ENCODE measurements at places on chromosomes 13 and 19.

DNA sequence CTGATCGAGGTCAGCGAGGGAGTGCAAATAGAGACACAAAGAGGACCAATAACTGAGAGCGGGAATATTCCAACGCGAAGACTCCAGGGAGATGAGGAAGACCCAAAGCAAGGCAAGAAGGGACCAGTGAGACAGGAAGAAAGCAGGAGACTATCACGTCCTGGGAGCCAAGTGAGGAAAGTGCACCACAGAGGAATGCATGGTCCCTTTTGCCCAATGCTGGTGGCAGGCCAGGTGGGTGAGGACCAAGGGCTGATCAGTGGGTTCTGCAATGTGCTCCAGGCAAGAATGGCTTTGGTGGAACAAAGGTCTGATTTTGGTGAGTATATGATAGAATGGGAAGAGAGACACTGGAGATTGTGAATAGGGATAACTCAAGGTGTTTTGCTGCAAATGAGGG, 25.4 kb downstream of the CHST8 start:
- DNase-seq, result no peak

DNA sequence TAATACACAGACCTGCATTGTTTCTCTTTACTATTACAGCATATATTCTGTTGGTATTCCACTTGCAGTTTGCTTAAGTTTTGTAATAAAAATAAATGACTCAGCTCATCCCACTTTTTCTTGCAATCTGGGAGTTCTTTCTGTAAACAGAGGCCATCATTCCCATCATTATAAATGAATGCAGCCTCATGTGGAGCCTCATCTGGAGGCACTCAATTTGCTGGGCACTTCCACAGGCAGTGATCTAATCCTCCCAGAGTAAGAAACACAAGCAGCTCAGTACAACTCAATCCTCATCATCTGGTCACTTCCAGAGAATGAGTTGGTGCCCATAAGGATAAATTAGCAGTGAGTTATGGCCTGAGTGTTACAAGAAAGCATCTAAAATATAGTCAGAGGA, 2801.9 kb downstream of the PCDH9 start:
- no peak for DNase-seq

DNA sequence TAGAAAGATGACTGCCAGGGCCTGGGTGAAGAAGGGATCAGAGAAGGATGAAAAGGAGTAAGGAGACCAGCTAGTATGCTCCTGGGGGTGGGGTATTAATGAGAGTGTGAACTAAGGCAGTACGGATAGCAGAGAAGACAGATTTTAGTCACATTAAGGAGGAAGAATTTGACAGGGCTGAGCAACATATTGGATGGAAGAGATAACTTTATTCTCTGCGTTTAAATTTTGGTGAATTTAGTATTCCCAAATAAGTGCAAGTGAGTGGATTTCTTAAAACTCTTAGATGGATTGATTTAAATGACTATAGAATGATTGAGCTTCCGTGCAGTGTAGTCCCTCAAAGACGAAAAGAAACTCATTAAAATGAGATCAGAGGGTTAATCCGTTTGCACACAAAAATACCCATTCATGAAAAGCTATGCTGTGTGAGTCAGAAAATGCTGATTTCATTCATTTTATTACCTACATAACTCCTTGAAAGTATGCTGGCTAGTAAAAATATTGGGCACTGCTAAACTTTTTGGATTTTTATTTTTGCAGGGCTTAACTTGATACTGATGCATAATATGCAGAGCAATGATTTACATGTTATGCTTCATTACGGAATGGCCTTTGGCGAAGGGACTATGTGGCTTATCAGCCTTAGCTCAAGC, 54.1 kb downstream of the WDFY2 start:
- DNase-seq, result no peak

GRCh38 chr13:44135566-44135965, 238.1 kb upstream of the SERP2 start:
- no peak for DNase-seq

- DNase-seq, result peak; percentile 63
These were observed 5.3 kb upstream of the CD79A start for GRCh38 chr19:41871573-41872383.

GRCh38 chr13:27036236-27036981, 135.2 kb downstream of the USP12 start:
- no peak for DNase-seq

- no peak for DNase-seq
These were observed 192 bp upstream of the COMP start for GRCh38 chr19:18791315-18791678.

GRCh38 chr19:17479325-17479791, 9.0 kb downstream of the SLC27A1 start:
- no peak for DNase-seq

DNA sequence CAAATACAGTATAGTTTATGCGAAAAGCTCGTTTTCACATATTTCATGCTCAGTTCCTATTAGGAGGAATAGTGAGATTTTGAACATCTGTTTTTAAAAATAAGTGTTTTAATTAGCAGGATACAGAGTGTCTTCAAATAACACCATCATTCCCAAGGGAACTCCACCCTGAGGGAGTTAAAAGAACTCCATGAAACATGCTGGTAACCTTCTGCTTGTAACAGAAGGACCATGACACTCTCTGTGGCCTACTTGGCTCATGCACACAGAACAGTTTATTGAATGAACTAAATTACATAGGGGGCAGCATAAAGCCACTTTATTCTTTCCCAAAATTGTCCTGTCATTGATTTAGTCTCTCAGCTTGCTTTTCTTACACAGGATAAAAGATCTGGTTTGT, 809.5 kb upstream of the SLITRK6 start:
- DNase-seq, result no peak

DNA sequence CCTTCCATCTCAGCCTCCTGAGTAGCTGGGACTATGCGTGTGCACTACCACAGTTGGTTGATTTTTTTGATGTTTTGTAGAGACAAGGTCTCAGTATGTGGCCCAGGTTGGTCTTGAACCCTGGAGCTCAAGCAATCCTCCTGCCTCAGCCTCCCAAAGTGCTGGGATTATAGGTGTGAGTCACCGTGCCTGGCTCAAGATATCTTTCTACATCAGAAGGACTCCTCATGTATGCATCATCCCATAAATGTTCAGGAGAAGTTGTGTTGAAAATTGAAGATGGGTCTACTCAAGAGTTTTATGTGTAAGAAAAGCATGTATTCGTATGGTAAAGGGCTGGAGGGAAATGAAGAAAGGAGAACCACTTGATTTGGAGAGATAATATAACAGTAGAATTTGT, 71.8 kb upstream of the STK24 start:
- DNase-seq, result no peak

DNA sequence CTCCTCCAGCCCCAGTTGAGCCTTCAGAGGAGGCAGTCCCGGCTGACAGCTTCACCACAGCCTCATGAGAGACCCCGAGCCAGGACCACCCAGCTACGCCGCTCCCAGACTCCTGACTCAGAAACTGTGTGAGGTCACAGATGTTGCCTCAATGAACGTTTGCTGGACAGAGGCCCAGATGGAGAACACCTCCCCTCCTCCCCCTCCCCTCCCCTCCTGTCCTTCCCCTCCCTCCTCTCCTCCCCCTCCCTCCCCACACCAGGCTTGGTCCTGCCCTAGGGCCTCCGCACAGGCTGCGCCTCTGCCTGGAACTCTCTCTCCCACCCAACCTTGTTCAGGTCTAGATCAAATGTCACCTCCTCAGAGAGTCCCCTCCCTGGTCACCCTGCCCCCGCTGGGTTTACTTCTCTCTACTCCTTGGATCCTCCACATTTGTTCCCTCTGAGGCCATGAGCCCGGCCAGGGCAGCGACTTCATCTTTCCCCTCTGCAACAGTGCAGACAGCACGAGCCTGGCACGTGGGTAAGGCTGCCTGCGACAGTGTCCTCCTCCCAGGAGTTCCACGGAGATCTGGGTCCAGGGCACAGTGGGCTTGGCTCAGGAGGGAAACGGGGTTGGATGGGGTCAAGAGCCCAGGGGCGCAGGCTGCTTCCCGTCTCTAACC, 17.4 kb downstream of the PIP5K1C start:
- DNase-seq, result no peak

DNA sequence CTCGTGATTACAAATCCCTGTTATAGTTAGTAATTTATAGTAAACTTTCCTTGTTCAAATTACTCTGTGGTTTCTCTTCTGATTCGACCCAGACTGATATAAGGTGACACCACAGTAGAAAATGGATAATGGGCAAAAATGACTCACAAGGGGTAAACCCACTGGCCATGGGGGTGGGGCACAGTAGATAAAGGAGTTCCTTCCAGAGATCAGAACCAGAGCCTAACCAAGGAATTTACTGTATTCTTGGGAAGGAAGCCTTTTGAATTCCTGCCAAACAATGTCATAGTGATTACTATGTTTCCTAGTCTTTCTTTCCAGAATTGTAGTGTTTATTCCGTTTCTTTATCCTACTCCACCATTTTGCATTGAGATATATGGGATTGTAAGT, 21.9 kb downstream of the MIR17HG start:
- no peak for DNase-seq

DNA sequence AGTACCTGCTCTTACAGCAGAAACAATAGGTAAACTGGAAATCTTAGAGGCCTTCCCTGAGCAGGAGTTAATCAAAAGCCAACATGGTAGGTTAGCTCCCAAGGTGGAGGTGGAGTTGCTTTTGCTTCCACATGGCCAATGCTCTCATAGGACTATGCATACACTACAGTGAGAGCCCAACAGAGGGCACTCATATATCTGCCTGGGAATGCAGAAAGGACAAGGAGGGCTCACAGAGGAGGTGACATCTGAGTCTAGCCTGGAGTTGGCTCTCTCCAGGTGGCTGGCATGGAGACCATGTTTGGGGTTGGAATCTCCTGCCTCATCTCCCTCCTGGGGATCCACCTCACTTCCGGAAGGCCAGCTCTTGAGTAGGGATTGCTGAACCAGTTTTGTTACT, 34.6 kb downstream of the ATP8A2 start:
- no peak for DNase-seq

DNA sequence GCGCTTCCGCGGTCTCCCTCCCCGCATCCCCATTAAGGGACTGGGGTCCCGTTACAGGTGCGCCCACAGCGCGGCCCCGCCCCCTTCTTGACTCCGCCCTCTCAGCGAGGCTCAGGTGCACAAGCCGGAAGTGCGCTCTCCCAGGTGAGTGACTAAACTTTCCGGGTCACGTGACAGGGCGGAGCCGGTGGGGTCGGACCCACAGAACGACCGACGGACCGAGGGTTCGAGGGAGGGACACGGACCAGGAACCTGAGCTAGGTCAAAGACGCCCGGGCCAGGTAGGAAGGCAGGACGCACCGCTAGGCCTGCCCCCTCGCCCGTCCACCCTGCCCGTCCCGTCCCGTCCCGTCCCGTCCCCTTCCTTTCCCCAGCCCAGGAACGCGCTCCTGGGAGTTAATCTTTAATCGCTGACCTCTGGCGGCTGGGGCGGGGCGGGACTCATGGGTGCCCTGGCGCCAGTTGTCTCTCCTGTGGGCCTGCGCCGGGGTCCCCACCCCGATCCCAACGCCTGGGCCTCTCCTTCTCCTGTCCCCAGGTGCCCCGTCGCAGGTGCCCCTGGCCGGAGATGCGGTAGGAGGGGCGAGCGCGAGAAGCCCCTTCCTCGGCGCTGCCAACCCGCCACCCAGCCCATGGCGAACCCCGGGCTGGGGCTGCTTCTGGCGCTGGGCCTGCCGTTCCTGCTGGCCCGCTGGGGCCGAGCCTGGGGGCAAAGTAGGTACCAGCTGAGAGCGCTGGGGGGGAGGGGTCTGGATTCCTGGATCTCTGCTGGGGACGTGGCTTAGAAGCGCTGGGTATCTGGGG, at the start of gene CRB3:
Gene CRB3, plus strand, starts transcription at position 202 of the 804 bp plus-strand sequence. Its CDS starts 431 bp downstream, at position 633.
- no peak for DNase-seq

DNA sequence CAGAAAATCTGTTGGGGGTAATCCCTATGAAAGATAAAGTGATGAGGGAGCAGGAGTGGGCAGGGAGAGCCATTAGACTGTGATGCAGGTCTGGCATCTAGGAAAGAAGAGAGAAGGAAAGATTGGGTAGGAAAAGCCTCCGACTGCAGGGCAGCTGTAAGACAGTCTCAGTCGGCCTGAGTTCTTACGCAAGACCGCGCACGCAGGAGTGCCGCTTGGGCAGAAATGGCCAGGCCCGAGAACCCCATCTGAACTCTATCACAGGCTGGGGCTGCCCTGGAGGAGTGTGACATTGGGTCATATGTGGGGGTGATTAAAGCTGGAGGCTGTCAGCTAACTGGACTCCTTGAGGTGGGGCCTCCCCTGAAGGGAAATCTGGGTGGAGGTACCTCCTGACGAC, 13.9 kb upstream of the FBXL3 start:
- DNase-seq, result no peak

DNA sequence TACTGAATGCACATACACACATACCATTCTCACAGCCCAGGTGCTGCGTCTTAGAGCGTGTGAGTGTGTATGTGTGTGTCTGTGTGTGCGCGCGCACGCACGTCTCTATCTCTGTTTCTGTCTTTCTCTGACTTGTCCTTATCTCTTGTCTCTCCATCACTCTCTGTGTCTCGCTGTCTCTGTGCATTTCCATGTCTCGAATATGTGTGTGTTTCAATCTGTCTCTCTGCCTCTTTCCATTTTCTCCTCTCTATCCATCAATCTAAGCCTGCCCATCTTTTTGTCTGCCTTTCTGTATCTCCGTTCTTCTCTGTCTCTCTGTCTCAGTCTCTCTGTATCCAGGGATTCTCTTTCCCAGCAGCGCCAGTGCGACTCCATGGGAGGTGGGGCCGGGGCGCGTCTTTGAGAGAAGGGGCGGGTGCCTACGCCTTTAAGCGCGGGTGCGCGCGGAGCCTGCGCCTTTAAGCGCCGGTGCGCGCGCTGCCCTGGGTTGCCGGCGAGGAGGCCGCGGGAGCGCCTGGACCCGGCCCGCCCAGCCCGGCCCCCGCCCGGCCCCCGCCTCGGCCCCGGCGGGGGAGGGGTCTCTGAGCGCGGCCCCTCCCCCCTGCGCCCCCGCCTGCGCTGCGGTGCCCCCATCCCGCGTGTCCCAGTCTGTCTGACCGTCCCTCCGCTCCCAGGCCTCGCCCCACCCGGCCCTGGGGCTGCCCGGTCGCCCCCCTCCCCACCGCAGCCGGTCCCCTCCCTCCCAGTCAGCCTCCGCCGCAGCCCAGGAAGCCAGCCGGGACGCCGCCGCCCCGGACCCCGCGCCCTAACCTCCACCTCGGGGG, at the start of gene LRFN3:
Gene LRFN3, plus strand, starts transcription at position 464 of the 827 bp plus-strand sequence. CDS start 3,052 bp downstream, outside the sequence.
- DNase-seq, result peak; percentile 36

DNA sequence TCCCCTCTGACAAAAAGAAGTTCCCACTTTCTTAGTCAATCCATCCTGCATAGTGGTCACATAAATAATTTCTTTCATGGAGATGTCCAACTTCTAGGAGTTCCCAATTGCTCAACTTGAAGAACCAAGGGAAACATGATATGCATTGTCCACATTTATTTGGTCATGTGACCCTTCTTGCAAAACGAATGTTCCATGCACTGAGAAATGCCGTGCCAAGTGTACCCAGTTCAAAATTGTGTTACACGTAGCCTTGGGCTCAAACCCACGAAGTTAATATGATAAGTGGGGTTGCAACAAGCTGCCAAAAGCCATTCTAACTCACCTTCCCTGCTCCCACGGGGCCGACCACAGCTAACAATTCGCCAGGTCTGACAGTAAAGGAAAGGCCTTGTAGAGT, 113.1 kb downstream of the ABCC4 start:
- no peak for DNase-seq
